Cardiac muscle cell (in vitro differentiated cells and primary cell): ENCODE measurements at places on chromosomes 16 and 17.
A peak's percentile ranks its signal among the peaks of the same experiment; 100 is the strongest.

DNA sequence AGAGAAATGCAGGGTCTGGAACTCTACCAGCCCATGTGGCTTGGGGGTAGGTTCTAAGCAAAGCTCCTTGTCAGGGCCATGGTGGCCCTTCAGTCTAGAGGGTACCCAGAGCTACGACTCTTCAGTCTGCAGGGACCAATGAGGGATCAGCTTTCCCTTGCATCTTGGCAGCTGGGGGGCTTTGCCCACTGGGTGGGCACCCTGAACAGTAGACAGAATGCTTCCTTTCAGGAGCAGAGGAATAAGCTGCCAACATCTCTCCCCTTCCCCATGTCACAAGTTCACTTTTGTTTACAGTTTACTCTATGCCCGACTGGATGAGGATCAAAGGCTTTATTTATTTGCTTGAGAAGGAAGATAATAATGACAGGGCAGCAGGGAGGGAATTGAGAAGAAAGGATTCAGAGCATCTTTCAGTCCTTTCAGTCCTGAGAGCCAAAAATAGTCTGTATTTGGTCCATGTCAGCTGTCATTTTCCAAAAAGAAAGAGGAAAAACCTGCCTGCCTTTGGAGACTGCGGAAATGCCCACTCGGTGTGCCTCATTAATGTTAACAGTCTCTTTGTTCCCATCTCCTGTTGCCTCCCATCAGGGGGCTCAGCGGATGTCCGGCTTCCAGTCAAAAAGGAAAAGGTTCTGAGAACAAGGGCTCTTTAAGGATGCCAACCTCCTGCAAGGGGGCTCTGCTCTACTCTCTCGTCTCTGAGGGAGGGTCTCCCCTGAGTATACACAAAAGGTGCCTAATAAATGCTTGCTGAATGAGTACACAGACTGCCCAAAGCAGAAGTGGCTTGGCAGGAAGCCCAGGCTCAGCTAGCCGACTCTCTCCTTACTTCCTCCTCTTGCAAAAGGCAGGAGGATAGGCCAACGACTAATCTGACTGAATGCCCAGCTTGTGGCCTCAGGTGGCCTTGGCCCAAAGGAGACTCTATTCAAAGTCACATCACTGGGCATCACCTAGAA lies 17.1 kb downstream of the TRAF4 start:
- peak; percentile 59 for DNase-seq

GRCh38 chr16:12994402-12994801 lies 93.0 kb downstream of the SHISA9 start:
- DNase-seq: no peak

- DNase-seq: no peak
Observed at GRCh38 chr16:3607161-3607560, 4.2 kb downstream of the SLX4 start.

GRCh38 chr17:56681561-56682266 lies 88.2 kb downstream of the NOG start:
- peak; percentile 73 for DNase-seq

GRCh38 chr16:85498607-85499006 lies 114.5 kb upstream of the GSE1 start:
- DNase-seq: no peak

- DNase-seq: no peak
Observed at GRCh38 chr16:5019775-5020174, 14.0 kb downstream of the NAGPA start.

GRCh38 chr16:59540621-59541020 lies 806.5 kb upstream of the GOT2 start:
- no peak for DNase-seq
